Panc1 (cell line): ENCODE measurements at places on chromosomes 2 and 18.

GRCh38 chr2:211416373-211416772, 860.0 kb downstream of the CPS1 start:
- no peak for DNase-seq

DNA sequence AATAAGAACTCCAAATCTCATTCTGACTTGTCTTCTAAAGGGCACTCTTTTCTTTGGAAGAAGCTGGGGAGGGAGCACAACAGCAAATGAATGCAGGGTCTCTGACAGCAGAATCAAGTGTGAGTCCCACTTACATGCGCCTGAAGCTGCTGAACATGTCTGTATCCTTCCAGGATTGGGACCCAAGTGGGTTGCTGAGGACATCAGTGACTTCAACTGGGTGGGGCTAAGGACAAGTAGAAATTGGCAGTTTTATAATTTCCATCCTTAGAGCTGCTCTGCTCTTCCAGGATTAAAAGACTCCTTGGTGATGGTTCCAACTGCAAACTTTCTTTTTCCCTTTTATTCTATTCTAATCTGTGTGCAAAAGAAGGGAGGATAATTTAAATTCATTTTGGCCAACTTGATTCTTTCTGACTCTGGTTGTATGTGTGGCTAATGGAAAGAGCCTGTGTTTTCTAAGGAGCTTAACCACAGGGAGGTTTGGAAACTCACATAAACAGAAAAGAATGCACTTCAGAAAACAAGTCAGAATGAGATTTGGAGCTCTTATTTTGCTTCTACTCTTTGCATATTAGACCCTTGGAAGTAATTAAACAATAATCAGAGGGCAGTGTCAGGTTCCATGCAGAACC, 20.6 kb downstream of the ANTXR1 start:
- no peak for DNase-seq

DNA sequence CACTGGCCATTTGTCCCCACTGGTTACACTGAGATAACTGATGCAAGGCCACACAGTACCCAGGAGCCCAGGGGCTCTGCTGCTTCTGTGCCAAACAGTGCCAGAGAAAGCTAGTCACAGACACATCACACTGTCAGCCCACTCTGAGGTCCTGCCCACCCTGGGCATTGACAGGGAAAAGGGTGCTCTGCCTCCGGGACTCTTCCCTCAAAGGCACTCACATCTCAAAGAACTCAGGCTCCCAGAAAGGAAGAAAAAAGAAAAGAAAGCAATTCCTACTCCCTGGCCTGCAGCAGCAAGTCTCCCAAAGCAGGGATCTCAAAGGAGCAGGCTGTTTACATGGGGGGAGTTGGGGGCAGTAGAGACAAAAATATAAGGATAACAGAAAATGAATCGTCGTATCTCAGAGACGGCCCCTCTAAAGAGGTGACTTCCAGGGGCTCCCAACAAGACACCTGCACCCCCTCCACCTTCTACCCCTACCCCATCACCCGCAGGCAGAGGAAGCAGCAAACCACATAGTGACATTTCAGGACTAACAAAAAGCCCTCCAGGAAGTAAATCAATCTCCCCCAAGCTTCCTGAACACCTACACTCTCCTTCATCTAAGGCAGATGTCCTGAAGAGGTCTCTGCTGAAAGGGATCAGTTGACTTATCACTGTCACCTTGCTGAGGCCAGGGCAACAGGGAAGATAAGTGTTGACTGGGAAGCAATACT, 247.6 kb downstream of the TNS1 start:
- DNase-seq, result no peak

GRCh38 chr2:45466053-45466452, 145.0 kb downstream of the SRBD1 start:
- DNase-seq, result no peak

DNA sequence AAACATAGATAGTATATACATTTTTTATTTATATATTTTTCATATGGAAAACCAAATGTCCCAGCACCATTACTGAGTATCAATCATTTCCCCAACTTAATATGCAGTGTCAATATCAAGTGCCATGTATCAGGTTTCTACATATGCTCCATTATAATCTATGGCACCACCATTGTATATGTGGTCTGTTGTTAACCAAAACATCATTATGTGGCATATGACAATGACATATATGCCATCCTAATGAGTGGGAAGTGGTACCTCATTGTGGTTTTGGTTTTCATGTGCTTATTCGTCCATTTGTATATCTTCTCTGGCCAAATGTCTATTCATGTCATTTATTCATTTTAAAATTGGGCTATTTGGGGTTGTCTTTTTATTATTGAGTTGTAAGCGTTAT, 9.2 kb downstream of the PTPN18 start:
- DNase-seq, result no peak

DNA sequence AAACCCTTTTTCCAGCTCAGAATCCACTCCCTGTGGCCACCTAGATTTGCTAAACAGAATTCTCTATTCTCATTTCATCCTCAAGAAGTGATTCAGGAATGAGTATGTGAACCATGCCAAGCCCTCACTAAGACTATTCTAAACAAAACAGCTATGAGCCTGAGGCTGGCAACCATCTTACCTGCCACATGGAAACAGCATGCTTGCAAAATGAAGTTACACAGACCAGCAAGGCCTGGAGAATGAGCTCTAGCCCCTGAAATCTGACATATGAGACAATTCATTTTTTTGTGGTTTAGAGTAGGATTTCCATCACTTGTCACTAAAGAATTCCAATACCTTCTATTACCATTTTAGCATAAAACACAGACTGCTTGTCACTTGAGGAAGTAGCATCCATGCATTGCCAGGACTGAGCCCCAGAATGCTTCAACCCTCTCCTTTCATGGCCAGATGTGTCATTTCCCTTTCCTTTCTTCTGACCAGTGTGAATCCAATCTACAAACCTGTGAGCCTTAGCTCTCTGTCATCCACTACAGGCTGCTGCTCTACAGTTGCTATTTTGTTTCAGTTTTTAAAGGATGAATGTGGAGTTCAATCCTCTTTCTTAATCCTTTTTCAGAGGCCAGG, 744.3 kb upstream of the ACVR2A start:
- no peak for DNase-seq

DNA sequence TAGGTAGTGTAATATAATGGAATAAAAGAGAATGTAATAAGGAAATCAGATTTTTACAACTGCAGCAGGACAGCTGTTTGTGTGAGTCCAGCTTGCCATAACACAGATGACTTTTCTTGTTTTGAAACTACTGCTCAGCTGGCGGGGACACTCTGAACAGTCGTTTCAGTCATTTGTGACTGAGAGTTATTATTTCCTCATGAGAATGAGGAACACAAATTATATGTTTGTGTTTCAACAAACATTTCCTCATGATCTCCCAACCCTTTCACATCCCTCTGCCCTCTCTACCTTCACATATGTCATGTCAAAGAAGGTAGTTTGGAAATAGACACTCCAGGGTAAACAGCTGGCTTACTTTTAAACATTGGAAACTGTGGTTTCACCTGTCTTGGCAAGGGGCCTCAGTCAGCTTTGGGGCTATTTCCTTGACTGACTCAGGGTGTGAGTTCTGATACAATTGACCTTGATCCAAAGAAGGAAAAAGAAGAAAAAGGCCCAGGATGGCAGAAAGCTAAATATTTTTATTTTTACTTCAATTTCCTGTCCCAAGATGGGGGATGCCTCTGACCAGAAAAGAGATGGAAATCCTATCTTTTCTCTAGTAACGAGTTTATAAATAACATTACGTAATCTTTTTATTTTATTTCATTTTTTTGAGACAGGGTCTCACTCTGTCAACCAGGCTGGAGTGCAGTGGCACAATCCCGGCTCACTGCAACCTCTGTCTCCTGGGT, 593 bp downstream of the SP140L start:
- DNase-seq, result peak; percentile 13

- no peak for DNase-seq
These were observed 7.7 kb downstream of the EVX2 start for GRCh38 chr2:176076063-176076462.

DNA sequence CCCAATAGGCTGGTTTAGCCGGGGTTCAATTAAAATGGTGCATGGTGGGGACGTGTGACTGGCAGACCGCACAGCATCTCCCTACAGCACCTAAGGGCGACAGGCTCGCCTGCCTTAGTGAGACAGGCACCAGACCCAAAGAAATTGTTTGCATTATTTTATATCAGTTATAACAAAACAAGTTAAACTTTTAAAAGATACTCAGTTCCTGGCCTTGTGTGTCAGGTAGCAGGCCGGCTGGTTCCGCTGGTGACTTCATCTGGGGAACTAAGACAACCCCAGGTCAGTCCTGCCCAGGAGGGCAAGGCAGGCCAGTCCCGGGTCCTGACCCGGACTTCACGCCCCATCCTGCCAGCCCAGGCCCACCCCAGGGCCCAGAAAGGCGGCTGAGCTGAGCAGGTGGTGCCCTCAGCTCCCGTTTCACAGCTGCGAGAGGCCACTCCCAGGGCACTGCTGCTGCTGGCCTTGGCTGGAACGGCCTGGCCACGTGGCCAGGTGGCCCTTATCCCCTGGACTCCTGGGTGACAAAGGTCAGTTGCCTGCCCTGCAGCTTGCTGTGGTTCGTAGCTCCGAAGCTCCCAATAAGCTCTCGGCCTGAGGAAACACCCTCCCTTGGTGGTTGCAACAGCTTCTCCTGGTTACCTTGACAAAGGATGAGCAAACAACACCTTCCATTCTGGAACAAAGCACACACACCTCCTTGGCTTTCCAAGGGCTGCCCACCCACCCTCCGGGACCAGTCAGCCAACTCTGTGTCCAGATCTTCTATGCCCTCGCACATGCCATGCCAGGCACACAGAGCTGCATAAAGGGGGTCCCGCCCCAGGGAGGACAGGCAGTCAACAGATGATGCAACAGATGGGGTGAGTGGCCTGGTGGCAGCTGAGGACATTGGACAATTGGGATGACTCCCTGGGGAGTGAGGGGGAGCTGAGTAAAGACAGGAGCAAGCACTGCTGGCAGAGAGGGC, 11.3 kb upstream of the AGXT start:
- no peak for DNase-seq

DNA sequence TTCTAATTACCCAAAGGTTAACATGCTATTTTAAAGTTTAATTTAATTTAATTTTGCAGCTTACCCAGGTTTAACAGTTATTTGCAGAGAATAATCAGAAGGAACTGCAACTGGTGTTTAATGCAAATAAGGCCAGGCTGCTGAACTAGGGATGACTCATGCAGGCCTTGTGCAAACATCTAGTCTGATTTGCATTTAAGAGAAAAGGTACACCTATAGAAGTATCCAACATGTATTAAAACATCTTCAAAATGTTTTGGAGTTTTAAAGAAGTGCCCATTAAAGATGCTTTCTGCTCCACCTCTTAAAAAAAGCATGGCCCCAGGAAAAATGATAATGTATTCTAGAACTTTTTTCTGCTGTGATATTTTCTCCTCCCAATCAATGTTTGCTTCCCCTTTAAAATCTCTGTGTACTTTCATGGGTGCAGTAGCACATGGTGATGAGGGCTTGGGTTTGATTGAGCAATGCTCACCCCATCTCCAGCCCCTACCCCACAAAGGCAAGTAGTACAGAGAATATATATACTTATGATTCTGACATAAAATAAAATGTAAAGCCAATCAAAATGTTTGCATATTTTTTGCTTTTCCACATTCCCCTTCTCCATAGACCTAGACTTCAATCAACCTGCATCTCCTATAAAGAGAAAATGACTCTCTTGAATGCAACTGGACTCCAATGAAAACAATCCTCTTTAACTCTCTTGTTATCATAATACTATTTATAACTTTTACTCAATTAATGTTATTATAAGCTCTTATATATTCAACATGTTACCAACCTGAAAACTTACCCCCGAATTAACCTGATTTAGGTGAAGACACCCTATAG, 54.1 kb downstream of the ATP8B1 start:
- no peak for DNase-seq

DNA sequence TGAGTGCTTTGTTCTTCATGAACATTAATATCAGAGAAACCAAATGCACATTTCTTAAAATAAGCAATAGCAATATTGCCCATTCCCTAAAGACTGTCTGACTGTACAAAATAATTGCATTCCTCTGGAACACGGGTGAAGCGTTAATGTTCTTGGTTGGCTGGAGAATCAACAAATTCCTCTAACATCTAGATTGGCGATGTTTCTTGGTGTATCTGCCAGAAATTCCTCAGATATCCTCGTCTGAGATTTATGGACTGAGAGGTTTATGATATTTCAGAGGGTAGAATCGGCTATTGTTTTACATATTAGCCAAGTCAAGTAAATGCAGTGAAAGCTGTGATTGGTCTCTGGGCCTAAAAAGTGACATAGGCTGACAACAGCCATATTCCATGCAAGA, 27.1 kb upstream of the SPTBN1 start:
- DNase-seq, result no peak

DNA sequence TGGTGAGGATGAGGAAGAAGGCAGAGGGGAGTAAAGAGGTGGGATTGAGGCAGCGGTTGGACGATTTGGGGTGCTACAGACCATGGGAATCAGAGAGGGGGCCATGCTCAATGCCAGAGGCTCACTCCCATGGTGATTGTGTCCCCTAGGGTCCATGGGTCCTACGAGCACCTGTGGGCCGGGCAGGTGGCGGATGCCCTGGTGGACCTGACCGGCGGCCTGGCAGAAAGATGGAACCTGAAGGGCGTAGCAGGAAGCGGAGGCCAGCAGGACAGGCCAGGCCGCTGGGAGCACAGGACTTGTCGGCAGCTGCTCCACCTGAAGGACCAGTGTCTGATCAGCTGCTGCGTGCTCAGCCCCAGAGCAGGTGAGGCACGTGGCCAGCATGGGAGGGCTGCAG, 5.2 kb downstream of the CAPN10 start:
- DNase-seq, result no peak

- DNase-seq, result no peak
These were observed 8.4 kb downstream of the NCAPH start for GRCh38 chr2:96344011-96344410.

- no peak for DNase-seq
These were observed 151.4 kb downstream of the CD8B2 start for GRCh38 chr2:106638580-106638979.

DNA sequence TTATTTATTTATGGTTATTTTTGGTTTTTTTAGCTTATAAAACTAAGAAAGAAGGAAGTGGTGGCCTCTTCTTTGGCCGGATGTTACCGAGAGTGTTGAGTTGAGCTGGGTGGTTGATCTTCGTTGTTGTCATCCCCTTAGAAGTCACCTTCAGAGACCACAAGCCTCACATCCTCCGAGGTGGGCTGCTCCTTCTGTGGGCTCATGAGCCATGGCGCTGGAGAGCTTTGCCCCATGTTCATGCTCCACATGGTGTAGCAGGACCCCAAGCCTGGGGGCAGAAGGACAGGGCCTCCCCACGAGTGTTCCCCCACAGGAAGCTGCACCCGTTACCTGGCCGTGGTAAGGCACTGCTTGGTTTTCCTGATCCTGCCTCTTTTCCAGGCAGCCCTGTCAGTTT, 23.4 kb downstream of the SNTG2 start:
- no peak for DNase-seq

DNA sequence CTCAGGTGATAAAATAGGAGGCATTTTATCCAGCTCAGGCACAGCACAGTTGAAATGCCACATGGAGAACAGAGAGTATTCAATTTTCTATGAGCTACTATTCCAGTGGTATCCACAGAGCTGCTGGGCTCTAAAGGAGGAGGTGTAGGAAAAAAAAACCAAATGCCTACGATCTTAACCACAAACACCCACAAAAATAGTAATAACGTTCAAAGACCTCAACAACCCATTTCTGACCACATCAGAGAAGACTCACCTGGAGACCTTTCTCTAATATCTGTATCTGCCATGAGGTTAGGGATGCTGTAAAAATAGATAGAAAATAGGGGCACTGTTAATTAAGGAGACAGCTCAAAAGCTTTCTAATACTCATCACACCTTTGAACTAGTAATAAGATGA, 294.6 kb upstream of the PARD3B start:
- no peak for DNase-seq

- no peak for DNase-seq
These were observed 679 bp downstream of the PTMA start for GRCh38 chr2:231708773-231709635.

GRCh38 chr2:134763164-134763710, 44.4 kb upstream of the TMEM163 start:
- DNase-seq, result no peak
